ENCODE measurements at places on chromosomes 11 and 22. TPM values are rescaled to one million over a fixed set of nuclear protein-coding genes. Genes with fewer than 3 reads are reported as not detected.

The RBMXL2 gene
- total RNA-seq = under 0.01 TPM

The C11orf71 gene
- total RNA-seq = 27.7 TPM

The RRP7A gene
- 28.0 TPM for total RNA-seq

The UBXN1 gene
- total RNA-seq = 141 TPM

The CTR9 gene
- total RNA-seq = 13.5 TPM
